Hematopoietic multipotent progenitor cell treated with erythropoietin and hydrocortisone succinate and interleukin-3 and kit ligand, for 6 days (in vitro differentiated cells): ENCODE measurements at places on chromosomes 12 and 14.
A peak's percentile ranks its signal among the peaks of the same experiment; 100 is the strongest.

DNA sequence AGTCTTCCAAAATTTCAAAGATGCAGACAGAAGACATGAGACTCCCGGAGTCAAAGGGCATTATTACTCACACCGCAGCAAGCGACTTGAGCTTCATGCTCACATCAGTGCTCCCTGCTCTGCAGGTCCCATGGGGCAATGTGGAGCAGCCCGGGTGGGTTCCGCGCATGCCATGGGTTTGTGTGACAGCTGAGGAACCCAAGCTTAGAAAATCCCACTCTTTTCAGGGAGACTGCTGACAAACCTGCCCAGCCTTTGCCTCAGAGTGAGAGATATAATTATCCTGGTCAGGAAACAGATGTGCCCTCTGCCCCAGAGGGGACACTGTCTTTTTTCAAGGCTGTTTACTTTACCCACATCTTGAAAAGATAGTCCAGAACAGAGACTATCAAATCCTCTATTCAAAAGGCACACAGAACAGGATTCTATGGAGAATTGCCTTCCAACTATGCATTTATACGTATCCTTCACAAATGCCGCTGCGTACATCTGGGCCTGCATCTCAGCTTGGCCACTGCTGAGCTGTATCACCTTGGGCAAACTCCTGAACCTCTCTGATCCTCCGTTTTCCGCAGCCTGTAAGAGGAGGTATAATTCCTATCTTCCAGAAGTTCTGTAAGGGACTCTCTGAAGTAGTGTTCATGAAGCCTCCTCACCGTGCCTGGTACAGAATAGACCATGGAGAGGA is 16.0 kb downstream of the C14orf132 start:
- DNase-seq: no peak

DNA sequence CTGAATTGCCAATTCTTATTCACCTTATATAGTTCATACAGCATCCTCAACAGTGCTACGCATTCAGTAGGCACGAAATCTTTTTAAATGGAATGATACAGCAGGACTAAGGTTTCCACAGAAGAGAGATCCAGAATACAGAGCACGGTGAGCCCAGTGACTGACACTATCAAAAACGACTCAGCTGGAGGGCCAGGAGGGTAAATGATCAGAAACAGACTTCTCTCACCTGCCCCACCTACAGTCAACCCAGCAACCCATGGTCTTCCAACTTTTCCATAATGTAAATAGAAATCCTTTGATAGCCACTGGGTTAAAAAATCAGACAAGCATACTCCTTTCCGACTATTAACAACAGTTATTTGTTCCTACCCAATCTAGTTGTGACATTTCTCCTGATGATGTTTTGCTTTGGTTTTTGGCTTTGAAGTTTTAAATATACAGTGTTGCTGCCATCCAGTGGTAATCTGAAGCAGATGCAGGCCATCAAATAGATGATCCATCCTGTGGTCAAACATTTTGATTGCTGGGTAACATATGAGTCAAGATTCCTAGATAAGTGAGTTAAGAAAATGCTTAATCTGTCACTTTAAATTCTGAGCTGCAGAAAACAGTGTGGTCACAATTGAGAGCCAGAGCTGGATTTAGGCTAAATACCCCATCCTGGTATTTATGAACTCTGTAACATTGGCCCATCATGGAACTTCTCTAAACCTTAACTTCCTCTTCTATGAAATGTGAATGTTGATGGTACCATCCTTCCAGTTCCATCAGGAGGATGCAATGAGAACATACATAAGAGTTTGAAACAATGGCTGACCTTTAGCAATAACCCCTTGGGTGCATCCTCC is 42.0 kb downstream of the GPHB5 start:
- peak; percentile 69 for DNase-seq

DNA sequence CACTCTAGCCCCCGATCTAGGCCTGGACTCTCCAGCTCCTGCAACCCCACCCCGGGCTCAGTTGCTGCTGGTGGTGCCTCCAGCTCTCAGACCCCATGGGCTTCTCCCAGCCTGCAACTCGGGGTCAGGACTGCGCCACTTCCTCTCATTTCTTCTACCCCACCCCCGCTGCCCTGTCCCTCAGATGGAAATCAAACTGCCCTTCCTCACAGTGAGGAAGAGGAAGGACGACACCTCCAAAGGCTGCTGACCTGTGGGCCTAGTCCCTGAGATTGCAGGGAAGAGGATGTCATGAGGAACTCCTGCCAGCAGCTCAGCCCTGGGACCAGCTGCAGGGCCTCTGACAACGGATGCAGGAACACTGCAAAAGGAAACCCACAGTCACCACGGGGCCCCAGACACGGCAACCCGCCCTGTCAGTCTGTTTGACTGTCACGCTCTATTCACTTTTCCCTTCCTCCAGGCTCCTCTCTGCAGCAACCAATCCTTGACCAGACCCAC is 29.3 kb upstream of the PNMA1 start:
- peak; percentile 85 for DNase-seq

GRCh38 chr12:85920324-85920947 is 46.3 kb downstream of the NTS start:
- DNase-seq: peak; percentile 59

DNA sequence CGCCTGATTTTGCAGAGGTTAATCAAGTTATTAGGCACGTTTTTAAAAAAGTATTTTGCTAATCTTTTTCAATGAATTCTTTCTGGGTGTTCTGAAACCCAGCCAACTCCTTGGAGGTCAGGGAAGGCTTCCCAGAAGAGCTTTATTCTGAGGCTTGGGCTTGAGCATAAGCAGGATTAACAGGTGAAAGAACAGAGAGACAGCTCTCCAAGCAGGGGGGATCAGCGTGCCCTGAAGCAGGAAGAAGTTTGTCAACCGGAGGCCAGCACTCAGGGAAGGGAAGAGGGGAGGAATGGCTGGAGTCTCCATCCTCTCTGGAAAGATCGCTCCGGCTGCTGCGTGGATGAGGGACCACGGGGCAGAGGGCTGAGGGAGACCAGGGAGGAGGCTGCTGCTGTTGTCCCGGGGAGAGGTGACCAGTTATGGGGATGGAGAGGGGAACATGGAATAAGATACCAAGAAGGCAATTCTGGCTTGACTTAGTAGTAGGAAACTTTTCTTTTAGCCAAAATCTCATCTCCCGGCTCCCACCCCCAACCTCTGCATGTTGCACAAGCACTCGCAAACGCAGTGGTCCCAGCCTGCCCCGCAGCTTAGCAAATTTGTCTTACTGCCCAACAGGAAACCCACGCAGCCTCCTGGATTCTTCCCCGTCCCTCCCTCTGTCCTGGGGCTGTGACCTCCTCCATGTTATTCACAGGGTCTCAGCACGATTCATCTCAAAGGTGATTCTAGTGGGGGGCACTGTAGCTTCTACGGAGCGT is 1.1 kb upstream of the SSH1 start:
- DNase-seq: no peak

DNA sequence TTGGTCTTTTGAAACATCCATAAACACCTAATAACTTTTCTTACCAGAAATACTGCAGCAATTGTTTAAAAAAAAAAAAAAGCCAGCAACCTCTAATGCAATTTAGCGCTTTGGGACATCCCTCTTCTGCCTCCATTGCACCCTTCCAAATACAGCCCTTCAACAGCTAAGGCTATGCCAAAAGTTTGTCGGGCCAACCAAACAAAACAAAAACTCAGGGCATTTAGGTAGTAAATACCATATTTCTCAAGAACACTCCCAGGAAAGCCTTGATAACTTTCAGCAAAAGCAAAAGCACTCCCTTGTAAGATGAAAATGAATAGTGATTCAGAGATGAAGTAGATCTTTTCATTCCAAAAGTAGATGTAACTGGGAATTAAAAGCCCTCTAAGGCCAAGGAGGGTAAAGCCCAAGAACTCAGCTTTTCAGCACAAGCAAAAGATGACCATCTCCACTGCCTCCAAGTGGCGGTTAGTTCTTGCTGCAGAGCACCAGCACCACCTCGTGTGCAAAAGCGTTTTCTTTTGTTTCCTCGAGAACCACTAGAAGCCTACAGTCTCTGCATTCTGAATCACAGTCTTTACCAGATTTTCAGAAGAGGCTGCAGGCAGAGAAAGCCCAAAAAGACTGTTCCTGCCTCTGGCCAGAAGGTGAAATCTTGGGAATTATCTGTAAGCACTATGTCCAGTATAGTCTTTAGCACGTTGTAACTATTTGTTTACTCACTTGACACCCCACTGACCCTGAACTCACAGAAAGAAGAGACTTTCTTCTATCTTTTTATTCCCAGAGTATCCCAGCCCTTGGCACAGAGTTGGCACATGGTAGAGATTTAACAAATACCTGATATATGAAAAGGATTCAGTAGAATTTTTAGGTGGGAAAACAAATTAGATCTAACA is 53.1 kb downstream of the SIX6 start:
- peak; percentile 75 for DNase-seq

GRCh38 chr12:122471324-122472226 is 29.2 kb downstream of the ZCCHC8 start:
- peak; percentile 82 for DNase-seq

DNA sequence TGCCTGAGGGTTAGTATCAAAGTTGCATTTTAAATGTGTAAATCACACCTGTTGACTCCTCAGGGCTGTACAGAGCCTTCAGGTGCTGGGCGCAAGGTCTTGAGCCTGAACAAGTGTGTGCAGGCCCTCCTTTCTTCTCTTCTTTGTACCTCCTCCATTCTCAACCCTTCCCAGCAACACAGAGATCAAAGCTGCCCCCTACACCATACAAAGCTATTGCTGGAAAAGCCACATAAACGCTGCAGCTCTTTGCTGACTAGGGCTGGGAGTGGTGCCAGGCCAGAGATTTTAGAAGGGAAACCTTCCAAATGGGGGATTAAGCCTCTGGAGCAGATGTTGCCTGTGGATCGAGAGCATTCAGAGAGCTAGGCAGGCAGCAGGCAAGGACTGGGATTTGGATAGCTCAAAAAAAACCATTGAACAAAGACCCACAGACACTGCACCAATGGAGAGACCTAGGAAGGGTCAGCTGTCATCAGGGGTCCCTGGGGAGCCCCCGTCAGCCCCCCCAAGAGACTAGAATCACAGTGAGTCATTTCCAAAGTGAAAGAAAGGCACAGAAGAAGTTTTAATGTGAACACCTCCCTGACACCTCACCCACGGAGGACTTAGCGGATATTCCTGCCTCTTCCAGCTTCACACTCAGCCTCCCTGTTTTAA is 18.2 kb upstream of the SUSD6 start:
- no peak for DNase-seq

DNA sequence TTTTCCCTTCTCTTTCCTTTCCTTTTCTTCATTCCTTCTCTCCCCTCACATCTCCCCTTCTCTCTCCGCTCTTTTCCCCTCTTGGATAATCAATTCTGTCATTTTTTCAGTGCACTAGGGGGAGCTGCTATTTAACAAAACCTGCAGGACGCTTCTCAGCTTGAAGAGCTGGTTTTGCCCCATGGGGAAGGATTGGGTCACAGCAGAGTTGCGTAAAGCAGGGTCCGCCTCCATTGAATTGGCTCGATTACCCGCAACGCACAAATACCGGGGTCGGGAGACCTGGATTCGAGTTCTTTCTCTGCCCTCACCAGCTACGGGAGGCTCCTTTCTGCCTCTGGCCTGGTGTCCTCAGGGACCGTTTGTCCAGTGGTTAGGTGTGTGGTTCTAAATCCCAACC is 42.1 kb upstream of the CHGA start:
- peak; percentile 15 for DNase-seq

GRCh38 chr14:61555056-61555838 is 140.1 kb upstream of the HIF1A start:
- DNase-seq: no peak

DNA sequence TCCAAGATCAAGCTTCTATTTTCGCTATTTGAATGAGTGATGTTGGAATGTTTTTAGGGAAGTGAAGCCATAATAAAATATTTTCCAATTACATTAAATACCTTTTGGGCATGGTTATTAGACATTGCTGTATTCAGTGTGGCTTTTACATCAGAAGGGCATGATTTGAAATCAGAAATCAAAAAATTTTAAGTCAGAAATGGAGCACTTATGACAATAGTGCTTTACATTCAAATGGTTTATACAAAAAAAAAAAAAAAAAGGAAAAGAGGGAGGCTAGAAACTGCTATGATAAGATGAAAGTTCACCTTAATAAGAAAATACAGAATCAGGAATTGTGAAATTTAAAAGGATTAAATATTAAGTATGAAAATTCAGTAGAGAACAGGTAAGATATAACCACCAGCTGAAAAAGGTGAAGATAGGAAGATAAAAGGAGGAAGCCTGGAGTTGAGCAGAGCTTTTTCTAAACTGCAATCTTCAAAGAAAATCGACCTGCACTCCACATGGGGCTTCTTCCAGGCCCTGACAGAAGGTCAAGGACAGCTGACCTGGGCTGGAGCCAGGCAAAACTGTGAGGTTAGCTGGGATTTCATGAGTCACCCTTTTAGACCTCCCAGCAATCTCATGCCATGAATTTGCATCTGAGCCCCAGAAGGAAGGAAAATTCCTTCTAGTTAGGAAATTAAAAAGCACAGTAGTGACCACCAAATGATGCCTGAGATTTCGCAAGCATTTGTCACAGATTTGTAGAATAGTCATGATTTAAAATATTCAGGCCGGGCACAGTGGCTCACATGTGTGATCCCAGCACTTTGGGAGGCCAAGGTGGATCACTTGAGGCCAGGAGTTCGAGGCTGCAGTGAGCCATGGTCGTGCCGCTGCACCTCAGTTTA is 23.4 kb upstream of the BMP4 start:
- no peak for DNase-seq
